Activated CD8-positive, alpha-beta memory T cell treated with anti-CD3 and anti-CD28 coated beads for 1 hour (primary cell): ENCODE measurements at places on chromosomes 2 and 18.

- no peak for DNase-seq
These were observed 10.2 kb upstream of the SPATA3 start for GRCh38 chr2:230985519-230986231.

DNA sequence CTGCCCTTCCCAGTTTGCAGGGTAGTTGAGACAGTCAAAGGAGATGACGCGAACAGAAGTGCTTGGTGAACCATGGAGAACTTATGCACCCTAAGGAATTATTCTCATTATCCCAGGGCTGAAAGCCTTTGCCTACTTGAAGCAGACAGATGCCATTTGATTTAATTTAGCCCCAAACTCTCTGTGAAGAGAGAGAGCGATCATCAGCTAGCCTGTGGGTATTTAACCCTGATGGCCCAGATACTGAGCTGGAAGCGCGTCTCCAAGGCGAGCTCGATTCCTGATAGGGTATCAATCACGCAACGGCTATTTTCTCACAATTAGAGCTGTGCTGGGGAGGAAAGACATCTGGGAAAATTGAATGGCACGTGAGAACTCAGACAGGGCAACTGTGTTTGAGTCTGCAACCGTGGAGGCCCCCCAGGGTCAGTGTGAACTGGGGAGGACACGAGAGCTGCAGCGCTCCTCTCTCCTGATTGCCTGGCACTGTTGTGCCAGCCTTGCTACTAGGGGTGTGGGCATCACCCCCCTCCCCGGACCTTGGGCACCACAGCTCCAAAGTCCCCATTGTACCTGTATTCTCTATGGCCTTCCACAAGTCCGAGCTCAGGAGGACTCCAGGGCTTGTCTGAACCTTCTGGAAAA lies 73.2 kb downstream of the CAPN13 start:
- no peak for DNase-seq

GRCh38 chr2:40281021-40281940 lies 170.6 kb downstream of the SLC8A1 start:
- DNase-seq: no peak

GRCh38 chr2:20519309-20519708 lies 72.4 kb downstream of the RHOB start:
- DNase-seq: no peak

- no peak for DNase-seq
These were observed 144.0 kb downstream of the ZRANB3 start for GRCh38 chr2:135386993-135387392.

GRCh38 chr2:208584378-208584985 lies 177.9 kb downstream of the PTH2R start:
- no peak for DNase-seq

- no peak for DNase-seq
These were observed 137.7 kb downstream of the TANC1 start for GRCh38 chr2:159106109-159106508.
